Left cardiac atrium (tissue), 4 donors: ENCODE measurements at places on chromosomes 1 and 21. TPM values are rescaled to one million over a fixed set of nuclear protein-coding genes. Genes with fewer than 3 reads are reported as not detected.

PTTG1IP gene
- total RNA-seq: 195 TPM

HORMAD1 gene
- 0.60 TPM for total RNA-seq

SRGAP2 gene
- 31.3 TPM for total RNA-seq

CNR2 gene
- not detected for total RNA-seq

TNFRSF9 gene
- total RNA-seq: 0.09 TPM

FCGR3A gene
- total RNA-seq: 53.7 TPM

TRIM46 gene
- 0.15 TPM for total RNA-seq

NES gene
- total RNA-seq: 240 TPM

TRIM58 gene
- 0.32 TPM for total RNA-seq

OR2L5 gene
- not detected for total RNA-seq

SLC35F3 gene
- total RNA-seq: 0.08 TPM

MRPS15 gene
- 88.4 TPM for total RNA-seq

FYB2 gene
- total RNA-seq: 0.97 TPM

ADORA1 gene
- total RNA-seq: 27.9 TPM

PTGS2 gene
- total RNA-seq: 1.4 TPM

SLC44A3 gene
- 3.7 TPM for total RNA-seq

OR14I1 gene
- total RNA-seq: not detected

ADGRL2 gene
- total RNA-seq: 64.4 TPM

ITGB2 gene
- total RNA-seq: 31.5 TPM

GRCh38 chr1:54649130-54649898, 7.7 kb downstream of the MROH7 start:
- DNase-seq: no peak

GRCh38 chr21:26941421-26941820, 25.5 kb downstream of the ADAMTS5 start:
- DNase-seq: no peak

DNA sequence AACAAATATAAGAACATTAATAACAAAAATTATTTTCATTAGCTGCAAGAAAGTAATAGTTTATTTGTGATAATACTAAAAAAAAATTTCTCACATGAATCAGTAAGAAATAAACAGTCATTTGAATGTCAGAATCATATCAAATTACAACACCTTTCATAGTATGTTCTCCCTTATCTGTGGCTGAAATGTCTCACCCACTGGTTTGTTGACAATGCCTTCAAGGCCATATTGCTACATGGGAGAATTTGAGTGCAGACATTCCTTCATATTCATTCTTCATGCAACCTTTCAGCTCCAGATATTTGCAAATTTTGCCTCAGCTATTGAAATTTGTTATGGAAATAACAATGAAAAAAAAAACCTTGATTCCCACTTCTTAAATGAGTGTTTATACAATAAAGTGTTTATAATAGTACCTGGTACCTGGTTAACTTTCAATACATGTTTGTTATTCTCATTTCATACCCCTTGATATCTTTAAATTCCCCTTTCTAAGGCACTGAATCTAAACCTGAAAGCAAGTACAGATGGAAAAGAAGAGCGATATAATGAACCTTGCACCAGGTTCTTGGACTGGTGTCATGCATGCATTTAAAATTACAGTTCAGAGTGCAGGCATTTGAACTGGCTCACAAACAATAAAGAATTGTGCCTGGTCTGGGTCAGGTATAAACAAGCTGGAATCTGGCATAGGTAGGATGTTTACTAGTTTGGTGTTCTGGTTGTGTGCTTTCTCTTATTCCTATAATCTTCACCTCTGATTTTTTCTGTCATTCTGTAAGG, 242.2 kb upstream of the ADGRL2 start:
- DNase-seq: no peak

GRCh38 chr1:175935566-175936115, 192.2 kb upstream of the TNR start:
- DNase-seq: no peak

DNA sequence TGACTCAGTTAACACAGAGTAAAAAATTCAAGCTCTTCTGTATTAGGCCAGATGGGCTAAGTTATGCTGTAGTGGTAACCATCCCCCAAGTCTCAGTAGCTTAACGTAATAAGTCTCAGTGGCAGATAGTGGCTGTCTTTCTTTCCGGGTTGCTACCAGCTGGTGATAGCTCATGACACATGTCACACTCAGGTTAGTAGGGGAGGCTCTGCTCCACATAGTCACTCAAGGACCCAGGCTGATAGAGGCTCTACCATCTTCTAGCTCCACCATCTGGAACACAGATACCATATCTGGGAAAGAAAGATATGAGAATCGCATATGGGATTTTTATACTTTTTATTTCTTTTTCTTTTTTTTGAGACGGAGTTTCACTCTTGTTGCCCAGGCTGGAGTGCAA, 16.2 kb upstream of the MEF2D start:
- DNase-seq: no peak

DNA sequence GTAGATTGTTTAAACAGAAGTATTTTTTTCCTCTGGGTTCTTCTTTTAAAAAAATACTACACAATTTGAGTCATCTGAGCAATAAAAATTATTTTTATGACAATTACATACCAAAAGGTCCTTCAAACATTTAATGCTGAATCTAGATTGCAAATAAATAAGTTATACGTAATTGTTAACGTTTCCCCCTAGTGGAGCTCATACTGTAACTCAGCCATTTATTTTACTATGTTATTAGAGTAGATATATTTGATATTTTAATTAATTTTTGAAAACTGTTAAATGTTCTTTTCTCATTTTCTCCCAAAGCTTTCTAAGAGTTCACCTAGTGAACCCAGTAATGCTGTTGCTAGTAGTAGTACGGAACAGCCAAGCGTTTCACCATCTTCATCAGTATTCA, 33.5 kb downstream of the ZMYM1 start:
- no peak for DNase-seq

- DNase-seq: no peak
Measured at GRCh38 chr1:198671136-198671535, 32.3 kb downstream of the PTPRC start.

- no peak for DNase-seq
Measured at GRCh38 chr1:159229260-159229885, 24.7 kb downstream of the ACKR1 start.

DNA sequence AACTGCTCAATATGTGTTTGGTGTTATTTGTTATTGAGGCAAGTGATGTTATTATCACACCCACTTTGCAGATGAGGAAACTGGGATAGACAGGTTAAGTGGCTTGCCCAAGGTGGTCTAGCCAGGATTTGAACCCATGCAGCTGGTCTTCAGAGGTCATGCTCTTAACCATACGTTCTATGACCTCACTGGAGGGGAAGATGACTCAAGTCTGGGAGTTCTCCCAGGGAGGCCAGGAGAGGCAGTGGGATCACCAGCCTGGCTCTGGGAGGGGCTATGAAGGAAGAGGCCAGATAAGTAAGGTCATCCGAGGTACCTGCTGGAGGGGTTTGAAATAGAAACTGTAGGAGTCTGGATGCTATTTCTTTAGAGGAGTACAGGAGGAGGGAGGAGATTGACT, 95.3 kb downstream of the NAV1 start:
- no peak for DNase-seq

GRCh38 chr1:245704765-245705164, 550.0 kb downstream of the KIF26B start:
- no peak for DNase-seq

DNA sequence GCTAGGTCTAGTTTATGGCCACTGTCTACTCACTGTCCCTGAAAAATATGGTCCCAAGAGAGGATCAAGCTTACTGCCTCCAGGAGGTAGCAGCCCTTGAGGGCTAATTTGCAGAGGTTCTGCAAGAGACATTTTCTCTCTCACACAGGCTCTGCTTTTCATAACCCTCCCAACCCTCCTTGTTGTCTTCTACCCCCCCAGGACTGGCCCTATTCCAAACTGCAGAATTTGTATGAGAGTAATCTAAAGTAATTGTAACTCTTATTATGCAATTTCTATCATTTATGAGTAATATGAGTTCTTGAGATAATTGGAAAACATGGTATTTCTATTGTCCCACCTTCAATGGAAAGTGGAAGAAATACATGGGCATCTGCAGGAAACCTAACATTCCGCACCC, 70.4 kb upstream of the CD55 start:
- DNase-seq: no peak

- no peak for DNase-seq
Measured at GRCh38 chr1:153478047-153478691, 17.7 kb upstream of the S100A7 start.

- no peak for DNase-seq
Measured at GRCh38 chr1:184557423-184558347, 170.9 kb downstream of the C1orf21 start.

DNA sequence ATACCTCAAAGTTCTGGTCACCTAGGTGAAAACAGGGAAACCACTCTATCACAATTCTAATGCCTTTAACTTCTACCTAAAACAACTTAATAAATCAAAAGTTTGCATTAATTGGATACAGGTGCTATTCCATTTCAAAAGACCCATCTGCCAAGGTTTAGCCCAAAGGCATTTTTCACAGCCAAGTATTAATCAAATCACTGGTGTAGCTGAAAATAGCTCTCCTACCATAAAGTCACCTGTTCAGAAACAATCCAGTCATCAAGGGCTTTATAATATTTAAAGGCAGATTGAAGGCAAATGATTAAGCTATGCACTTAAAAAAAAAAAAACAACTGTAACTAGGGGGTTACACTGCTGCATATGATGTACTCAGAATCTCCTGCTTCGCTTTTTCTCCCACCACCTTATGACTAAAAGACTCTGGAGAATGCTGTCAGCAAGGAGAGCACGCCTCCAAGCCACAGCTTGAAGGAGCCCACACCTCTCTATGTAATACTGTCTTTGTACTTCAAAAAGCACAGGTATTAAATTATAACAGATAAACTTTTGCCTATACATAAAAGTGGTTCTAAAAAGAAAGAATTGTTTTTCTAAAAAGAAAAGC, 20.5 kb downstream of the KIAA0319L start:
- no peak for DNase-seq

DNA sequence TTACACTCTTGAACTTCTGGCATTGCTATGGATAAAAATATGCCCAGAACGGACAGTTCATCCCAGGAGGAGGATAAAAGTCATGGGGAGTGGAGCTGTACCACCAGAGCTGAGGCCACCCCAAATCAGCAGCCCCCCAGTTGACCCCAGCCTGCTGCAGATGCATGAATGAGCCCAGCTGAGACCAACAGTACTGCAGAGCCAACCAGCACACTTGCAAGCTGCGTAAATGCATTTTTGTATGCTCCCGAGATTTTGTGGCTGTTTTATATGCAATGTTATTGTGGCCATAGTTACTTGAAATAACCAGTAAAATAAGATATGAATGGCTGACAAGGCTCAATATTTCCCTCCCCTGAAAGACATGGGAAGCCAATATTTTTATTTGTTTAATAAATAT, 264.6 kb downstream of the DUSP10 start:
- DNase-seq: no peak

- no peak for DNase-seq
Measured at GRCh38 chr21:16037421-16037955, 307.7 kb downstream of the USP25 start.

DNA sequence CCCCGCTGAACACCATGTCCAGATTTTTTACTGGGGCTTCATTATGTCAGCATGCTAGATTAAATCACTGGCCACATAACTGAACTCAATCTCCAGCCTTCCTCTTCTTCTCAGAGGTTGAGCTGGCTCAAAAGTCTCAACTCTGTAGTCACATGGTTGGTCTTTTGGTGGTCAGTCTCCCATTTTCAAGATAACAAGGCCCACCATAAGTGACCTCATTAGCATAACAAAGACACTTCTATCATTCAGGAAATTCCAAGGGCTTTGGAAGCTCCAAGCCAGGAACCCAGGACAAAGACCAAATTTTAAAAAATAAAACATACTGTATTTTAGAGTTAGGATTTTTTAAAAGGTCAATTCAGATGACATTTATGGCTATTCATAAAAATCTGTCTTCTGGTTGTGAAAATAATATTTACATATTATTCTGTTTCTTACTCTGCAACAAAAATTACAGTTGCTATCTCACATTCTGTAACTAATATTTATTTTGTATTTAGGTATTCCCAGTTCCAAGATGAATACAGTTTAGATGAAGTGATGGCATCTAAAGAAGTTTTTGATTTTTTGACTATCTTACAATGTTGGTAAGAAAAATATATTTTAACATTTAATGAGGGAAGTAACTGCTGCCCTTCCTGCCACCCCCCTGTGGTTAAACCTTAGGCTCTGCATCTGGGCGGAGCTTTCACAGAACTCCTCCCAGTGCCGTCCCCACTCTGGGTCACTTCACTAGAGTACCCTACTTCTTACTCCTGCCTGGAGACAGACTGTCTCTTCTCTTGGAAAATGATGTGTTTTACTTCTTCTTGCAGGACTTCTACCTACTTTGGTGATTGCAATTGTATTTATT, 49.3 kb downstream of the SCP2 start:
- DNase-seq: no peak

- DNase-seq: peak; percentile 79
Measured at GRCh38 chr1:201538612-201539551, at the start of gene NAV1. Gene NAV1, plus strand, starts transcription at chr1:201539127. Its CDS starts 83,758 bp downstream, at chr1:201622885.

GRCh38 chr1:101075926-101076325, 50.3 kb upstream of the DPH5 start:
- DNase-seq: no peak

- peak; percentile 18 for DNase-seq
Measured at GRCh38 chr21:43817157-43818086, 28.0 kb downstream of the RRP1 start.

GRCh38 chr1:198359024-198359653, 181.3 kb downstream of the ATP6V1G3 start:
- DNase-seq: no peak

- DNase-seq: peak; percentile 41
Measured at GRCh38 chr1:54548389-54549044, 489 bp downstream of the ACOT11 start.

GRCh38 chr1:230293390-230293700, 132.8 kb downstream of the PGBD5 start:
- no peak for DNase-seq
